ENCODE measurements at places on chromosomes 16 and 17.

GRCh38 chr16:79816081-79816497 lies 215.6 kb upstream of the MAF start:
- peak; percentile 35 for DNase-seq

DNA sequence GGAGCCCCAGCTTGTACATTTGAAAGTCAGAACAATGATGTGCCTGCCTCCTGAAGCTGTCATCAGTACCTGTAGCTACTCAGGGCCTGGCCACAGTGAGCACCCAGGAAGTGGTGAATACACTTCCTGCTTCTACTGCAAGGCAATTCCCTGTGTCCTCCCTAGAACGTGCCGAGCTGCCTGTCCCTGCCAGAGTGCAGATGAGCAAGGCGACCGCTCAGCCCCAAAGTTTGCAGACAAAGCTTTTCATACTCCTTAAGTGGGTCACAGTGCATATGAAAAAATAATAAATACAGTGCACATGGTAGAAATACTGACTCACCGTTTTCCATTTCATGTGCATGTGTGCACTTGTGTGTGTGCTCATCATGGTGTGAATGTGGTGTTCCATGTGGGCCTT lies 77.3 kb downstream of the MPRIP start:
- DNase-seq: peak; percentile 32

DNA sequence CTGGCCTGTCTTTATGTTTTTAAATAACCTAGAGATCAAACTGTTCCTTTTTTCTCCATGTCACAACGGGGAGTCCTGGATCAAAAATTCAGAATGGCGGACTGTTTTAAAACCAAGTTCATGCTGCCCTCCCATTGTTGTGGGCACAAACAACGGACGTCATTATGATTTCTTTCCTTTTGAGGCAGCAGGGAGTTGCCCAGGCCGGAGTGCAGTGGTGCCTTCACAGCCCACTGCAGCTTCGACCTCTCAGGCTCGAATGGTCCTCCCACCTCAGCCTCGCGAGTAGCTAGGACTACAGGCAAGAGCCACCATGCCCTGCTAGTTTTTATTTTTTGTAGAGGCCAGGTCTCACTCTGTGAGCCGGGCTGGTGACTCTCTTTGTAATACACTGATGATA lies 26.5 kb downstream of the NDE1 start:
- DNase-seq: no peak

- DNase-seq: no peak
Measured at GRCh38 chr16:56970934-56971767, 9.4 kb downstream of the CETP start.

DNA sequence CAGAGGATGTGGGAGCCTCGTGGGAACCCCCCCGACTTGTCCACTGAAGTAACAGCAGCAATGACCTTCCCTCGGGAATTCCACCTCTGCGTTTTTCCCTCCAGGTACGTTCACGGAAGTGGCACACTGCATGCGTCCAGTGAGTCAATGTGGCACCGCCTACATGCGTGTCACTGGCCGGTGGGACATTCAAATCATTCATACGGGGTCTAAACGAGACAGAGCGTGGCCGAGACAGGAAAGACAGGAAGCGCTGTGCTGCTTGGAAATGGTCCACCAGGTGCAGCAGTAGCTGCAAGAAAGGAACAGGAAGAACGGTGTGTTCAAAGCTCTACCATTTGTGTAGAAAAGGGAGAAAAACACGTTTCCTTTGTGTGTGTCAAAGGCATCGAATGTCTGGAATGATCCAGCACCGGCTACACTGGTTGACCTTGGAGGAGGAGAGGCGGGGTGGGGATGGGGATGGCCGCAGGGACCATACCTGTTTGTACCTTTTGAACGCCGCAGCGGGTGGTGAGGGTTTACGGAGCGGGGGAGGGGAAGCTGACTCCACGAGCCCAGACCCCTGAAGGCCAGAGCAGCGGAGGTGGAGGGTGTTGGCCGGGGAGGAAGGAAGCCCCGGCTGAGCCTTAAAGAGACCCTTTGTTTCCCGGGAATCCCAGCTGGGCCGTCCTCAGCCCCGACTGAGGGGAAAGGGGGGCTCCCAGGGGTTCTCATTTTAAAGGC lies 1.7 kb upstream of the PGAP6 start:
- no peak for DNase-seq

DNA sequence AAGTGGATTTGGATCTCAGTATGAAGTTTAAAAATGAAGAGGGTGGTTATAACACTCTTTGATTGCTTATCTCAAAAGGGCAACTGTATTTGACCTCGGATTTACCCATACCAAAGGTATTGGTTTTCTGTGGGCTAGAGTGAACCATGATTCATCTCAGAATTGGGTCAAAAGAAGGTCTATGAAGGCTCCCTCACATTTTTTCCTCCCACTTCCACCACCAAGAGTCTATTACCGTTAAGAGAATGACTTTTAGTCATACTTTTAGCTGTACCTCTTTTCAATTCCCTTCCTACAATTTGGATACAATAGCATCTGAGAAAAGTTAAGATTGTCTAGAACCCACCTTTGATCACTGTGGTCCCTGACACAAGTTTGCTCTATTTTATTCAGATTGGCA lies 280.9 kb downstream of the RBFOX1 start:
- DNase-seq: no peak

DNA sequence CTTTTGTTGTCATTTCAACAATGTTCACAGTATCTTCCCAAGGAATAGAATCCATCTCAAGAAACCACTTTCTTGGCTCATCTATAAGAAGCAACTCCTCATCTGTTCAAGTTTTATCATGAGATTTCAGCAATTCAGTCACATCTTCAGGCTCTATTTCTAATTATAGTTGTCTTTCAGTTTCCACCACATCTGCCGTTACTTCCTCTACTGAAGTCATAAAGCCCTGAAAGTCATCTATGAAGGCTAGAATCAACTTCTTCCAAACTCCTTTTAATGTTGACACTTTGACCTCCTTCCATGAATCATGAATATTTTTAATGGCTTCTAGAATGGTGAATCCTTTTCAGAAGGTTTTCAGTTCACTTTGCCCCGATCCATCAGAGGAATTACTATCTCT lies 102.1 kb downstream of the CDH13 start:
- DNase-seq: no peak

- DNase-seq: no peak
Measured at GRCh38 chr17:19508577-19508867, 25.1 kb upstream of the SLC47A1 start.

DNA sequence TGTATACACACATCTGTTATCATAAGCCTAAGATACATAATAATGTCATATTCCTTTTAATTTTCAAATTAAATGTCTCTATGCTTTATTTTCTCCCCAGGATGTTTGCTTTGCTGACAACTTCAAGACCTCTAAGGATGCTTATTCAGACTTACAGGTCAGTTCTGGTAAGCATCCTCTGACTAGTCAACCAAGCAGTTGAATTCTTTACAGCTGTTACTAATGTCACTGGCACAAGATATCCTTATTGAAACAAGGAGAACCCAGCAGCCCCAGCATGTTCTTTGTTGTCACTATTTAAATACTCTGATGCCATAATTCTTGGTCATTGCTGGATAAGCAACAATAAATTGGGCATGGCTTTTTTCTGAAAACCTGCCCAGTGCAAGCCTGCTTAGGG lies 232.3 kb upstream of the PMFBP1 start:
- no peak for DNase-seq

DNA sequence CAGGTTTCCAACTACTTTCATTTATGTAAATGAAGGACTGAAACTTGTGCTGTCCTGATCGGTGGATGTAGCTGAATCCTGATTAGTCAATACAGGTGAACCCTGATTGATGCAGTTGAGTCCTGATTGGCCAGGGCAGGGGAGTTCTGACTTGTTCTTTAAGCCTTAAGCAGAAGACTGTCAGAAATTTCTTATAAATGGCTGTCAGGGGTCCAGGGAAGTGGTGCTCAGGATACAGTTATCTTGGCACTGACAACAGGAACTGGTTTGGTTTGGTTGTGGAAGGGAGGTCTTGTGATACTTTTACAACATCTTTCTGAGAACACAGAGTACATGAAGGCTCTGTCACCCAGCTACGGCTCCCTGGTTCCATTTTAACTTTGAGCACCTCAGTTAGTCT lies 132.1 kb downstream of the KCNJ12 start:
- DNase-seq: no peak

DNA sequence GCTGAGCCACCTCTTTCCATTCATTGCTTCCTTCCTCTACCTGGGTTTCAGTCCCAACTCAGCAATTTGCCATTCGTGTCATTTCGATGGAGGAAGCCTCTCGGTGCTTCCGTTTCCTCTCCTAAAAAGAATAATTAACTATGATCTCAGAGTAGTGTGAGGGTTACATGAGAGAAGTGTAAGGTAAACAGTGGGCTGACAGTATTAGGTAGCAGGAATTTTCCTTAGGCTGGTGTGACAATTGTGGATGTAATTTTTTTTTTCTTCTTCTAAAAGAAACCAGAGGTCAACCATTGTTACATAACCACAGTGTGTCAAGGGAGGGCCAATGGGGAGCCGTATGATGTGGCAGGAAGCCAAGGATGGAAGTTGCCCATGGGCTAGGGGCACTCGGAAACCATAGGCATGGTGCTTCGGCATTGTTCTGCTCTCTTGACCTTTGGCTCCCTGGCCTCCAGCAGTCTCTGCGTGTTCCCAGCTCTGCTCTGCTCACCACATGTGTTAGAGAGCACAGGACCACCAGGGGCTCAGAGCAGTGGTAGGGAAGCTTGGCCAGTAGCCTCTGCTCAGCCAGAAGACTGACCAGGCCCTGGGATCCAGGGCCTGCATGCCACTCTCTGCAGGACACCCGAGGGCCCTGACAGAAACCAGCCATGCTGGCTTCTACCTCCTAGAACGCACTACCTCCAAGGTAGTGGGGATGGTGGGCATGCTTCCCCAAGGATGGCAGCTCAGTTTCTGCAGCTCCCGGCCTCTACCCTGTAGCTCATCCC lies 2.0 kb upstream of the TOP2A start:
- DNase-seq: no peak

DNA sequence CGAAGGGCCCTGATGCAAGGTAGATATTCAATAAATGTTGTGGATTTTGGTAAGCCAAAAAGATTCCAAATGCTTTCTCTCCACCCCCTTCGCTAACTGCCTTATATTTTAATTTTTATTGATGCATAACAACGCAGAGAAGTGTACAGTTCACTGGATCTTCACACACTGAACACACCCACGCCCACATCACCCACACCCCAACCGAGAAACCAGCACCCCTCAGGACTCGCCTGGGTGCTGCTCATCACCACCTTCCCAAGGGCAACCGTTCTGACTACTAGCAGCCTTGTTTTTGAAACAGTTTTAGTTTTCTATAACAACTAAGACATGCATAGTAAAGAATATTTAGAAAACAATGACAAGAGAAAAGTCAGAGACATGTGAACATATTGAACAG lies 9.1 kb upstream of the PLCG2 start:
- no peak for DNase-seq

DNA sequence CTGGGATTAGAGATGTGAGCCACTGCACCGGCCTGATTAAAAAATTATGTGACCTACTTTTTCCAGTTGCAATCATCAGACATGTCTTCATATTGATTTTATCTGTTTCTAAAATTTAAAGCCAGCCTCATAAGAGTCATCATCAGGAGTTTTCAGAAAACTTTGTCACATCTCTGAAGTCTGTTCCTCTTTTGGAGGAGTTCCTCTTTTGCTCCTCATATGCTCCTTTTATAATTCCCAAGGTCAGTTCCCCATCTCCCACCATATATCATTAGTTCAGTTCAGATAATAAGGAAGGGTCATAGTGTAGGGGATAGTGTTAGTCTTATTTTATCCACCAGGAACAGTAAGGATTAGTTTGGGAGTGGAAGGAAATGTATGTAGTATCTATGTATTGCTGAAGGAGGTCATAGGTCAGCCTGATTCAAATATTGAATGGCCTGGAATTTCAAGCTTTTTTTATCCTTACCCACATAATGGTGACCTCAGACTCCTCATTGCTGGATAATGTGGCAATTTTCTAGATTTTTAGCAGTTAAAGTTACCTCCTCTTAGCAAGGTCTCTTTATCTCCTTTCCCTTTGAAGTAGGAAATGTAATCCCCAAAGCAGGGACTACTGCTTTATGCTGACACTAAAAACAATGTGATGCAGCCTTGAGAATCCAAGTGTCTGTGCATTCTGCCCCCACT lies 13.8 kb upstream of the DUSP14 start:
- DNase-seq: no peak

DNA sequence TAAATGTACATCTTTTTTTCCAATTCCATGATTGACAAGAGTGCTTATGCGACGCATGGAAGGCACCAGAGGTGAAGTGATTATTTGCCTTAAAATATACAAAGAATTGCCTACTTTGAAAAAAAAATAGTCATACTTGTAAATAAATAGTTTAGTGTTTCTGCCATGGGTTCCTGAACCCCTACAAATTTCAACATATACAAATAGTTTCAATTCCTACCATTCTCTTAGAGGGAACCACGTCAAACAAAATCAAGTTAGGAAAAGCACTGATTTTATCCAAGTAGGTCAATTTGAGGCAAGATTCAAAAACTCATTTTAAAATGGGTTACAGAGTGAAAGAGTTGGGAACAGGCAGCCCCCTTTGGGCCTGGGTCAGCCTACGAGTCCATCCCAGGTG lies 11.7 kb downstream of the CMTM3 start:
- no peak for DNase-seq

DNA sequence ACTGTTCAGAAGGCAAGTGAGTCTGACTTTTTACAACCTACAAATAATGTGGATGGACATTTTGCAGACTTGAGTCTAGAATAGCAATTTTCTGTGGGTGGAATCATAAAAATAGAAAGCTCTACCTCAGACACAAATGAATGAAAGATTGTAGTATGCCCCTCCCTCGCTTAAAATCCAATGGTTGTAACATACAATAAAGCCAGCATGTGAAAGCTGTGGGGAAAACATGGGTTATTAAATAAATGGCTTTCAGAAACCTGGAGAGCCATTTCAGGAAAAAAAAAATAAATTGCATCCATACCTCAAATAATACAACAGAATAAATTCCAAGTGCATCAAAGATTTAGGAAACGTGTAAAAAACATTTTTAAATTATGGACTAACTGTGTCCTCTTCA lies 123.1 kb upstream of the MON1B start:
- DNase-seq: no peak

GRCh38 chr16:66483689-66484452 lies 56.8 kb downstream of the BEAN1 start:
- DNase-seq: peak; percentile 69

GRCh38 chr16:79182616-79183015 lies 417.9 kb downstream of the MAF start:
- DNase-seq: no peak

DNA sequence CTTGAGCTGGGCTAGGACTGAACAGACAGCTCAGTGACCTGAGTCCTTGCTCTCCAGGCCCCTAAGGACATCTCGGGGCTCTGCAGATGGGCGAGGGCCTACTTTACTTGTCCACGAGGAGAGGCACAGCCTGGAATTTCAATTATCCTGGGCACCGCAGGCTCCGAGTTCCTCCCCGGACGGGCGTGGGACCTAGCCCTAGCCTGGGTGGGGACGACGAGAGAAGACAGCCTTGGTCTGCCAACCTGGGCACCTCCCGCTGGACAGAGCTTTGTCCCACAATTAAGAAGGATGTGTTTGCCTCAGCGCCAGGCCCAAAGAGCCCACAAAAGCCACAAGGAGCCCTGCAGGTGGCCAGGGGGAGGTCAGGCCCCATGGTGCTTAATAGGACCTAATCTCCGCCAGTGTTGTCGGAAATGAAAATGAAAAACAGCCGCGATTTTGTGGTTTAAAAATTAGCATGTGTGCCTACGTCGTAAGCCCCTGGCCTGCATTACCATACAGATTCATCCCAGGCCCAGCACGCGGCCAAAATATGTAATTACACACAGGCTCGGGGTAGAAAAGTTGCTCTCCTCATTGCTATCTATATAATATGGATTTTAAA lies 51.4 kb upstream of the LHX1 start:
- no peak for DNase-seq

- DNase-seq: no peak
Measured at GRCh38 chr16:84787263-84787622, 32.5 kb upstream of the CRISPLD2 start.

- DNase-seq: no peak
Measured at GRCh38 chr17:19755821-19756510, 7.9 kb upstream of the ALDH3A1 start.

All from muscle of arm (tissue), 14 donors.